ENCODE measurements at places on chromosomes 1 and 21.

- DNase-seq: no peak
Observed at GRCh38 chr1:209318181-209319056, 265.1 kb upstream of the CAMK1G start.

- no peak for DNase-seq
Observed at GRCh38 chr1:156578055-156578454, 1.5 kb upstream of the TTC24 start.

DNA sequence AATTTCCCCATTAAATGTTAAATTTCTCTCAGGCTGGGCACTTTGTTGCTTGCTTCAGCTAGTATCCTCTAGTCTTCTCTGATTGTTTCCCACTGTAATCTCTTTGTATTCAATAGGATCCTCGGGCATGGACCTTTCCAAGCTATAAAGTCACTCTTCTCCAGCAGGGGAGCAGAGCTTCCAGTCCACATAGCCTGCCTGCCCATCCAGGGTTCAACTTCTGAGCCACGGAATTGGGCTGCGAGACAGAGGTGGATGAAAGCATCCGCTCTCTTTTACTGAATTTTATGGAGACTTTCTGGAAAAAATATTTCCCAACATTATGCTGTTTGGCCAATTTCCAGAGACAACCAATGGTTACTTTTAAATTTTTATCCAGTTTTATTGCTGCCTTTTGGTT lies 1.1 kb upstream of the CFHR5 start:
- no peak for DNase-seq

- no peak for DNase-seq
Observed at GRCh38 chr1:51716746-51717145, 99.9 kb downstream of the OSBPL9 start.

GRCh38 chr1:30793209-30793608 lies 35.6 kb upstream of the LAPTM5 start:
- no peak for DNase-seq

GRCh38 chr21:34266351-34266750 lies 97.5 kb upstream of the KCNE2 start:
- no peak for DNase-seq

DNA sequence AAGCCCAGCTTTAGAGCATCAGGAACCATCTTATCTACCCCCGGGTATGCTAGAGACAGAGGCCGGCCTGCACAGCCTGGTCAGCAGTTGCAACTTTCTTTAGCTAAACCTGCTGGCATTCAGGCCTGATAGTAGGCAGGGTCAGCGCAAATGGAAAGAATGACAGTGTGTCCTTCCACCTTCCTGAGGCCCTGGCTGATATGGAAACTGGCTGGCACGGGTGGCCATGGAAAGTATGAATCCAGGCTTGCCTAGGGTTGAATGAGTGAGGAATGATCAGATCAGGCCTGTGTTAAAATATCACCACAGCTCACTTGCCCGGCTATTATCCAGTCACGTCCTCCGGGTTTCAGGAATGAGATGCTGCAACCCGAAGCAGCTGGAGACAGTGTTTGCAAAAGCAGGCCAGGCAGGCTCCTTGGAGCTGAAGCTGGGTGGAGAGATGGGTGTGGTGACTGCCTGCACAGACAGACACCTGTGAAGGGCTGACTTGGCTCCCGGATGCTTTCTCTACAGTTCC lies 34.7 kb downstream of the RCAN1 start:
- no peak for DNase-seq

DNA sequence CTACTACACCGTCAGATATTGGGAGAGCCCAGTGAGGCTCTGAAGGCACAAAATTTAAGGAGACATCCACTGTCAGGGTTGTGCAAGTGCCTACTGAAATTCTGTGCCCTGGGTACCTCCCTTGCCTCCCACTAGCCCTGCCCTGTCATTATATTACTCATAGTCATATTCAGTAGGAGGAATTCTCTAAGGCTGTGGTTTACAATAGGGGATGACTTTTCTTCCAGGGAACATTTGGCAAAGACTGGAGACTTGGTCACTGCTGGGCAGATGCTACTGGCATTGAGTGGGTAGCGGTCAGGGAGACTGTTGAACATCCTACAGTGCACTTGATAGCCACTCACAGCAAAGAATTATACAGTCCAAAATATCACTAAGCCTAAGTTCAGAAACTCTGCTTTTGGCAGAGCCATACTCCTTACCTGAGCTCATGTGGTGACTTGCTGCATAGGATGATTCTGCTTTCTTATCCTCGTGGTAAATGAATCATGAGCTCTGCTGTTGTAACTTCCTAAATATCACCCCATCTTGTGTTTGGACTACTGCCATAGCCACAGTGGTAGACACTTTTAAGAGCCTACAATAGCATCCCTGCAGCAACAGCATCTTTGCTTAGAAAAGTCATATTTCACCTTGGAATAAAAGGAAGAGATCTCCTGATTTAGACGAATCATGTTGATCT lies 563.4 kb upstream of the PLXNA2 start:
- DNase-seq: no peak

GRCh38 chr1:92853299-92853698 lies 21.5 kb downstream of the RPL5 start:
- no peak for DNase-seq

DNA sequence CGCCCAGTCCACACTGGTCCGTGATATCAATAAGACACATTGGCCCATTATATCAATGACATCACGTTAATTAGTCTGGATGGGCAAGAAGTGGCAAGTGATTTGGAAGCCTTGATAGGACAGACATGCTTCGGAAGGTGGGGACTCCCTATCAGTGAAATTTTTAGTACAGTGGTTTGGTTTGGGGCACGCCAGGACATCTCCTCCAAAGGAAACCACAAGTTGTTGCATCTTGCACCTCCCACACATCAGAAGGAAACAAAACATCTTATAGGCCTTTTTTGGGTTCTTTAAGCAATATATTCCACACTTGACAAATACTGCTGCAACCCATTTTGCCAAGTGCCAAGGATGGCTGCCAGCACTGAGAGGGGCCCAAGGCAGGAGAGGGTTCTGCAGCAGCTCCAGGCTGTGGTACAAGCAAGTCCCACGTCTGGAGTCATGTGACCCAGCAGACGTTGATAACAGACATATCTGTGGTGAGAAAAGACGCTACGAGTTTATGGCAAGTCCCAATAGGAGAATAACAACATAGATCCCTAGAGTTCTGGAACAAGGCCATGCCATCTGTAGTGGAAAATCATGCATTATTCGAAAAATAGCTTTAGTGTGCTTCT lies 95.3 kb upstream of the DISP3 start:
- no peak for DNase-seq

DNA sequence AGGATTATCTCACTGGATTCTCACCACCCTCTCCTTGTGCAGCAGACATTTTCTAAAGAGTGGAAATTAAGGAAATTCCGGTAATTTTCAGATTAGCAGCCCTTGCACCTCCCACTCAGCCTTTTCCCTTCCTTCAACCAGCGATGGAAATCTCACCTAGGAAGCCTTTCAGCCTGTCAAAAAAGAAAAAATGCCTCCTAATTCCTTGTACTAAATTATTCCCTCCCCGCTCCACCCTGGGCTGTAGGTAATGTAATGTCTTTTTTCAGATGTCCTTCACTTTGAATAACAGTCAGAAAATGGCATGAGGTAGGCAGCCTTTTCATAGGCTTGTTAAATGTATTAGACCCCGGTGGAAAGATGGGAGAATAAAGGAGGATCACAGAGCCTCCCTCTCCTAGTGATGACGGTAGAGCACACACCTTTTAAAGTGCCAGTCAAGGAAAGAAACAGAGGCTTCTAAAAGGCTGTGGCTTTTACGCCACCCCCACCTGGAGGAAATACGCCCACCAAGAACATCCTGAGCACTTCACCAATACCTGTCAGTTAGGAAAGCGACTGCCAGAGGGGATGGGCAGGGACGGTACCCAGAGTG lies 62.8 kb upstream of the NEK2 start:
- DNase-seq: no peak

DNA sequence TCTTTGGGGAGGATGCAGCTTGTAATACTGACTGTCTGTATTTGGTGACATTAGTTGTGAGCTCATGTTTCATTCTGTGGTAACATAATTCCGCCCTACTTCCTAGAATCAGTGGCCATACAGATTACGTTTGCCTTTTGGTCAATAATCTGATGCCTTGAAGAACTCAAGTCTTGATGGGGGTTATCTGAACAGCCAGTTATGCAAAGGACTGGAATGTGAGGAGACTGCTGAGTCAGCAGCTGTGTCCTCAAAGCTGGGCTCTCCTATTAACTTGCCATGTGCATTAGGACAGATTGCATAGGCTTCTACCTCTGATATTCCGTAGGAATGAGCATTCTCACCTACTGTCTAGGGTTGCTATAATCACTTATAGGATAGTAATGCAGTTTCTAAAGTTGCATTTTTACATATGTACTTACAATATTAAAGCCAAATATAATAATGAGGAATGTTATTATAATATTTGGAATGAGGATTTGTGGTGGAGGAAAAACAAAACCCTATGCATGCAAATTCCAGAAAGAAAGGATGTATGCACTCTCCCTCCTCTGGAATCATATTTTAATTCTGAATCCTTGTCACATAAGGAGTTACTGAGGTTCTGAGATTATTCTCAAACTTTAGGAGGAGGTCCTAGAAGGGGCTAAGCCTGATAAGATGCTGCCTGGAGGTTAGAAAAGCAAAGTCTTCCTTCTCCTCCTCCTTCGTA lies 116.0 kb downstream of the NOS1AP start:
- no peak for DNase-seq

DNA sequence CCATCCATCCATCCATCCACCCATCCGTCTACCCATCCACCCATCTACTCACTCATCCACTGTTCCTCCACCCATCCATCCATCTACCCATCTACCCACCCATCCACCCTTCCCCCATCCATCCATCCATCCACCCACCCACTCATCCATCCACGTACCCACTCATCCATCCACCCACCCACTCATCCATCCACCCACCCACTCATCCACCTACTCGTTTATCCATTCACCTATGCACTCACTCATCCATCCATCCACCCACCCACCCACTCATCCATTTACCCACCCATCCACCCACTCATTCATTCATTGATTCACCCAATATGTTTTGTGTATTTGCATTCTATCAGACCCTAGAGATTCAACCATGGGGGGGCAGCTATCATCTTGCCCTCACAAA lies 27.2 kb downstream of the TNFRSF8 start:
- no peak for DNase-seq

- no peak for DNase-seq
Observed at GRCh38 chr1:64766429-64766828, 21.6 kb downstream of the RAVER2 start.

GRCh38 chr21:44377201-44377921 lies 23.9 kb downstream of the TRPM2 start:
- DNase-seq: no peak

- no peak for DNase-seq
Observed at GRCh38 chr1:191541758-191542157, 616.5 kb upstream of the RGS18 start.

DNA sequence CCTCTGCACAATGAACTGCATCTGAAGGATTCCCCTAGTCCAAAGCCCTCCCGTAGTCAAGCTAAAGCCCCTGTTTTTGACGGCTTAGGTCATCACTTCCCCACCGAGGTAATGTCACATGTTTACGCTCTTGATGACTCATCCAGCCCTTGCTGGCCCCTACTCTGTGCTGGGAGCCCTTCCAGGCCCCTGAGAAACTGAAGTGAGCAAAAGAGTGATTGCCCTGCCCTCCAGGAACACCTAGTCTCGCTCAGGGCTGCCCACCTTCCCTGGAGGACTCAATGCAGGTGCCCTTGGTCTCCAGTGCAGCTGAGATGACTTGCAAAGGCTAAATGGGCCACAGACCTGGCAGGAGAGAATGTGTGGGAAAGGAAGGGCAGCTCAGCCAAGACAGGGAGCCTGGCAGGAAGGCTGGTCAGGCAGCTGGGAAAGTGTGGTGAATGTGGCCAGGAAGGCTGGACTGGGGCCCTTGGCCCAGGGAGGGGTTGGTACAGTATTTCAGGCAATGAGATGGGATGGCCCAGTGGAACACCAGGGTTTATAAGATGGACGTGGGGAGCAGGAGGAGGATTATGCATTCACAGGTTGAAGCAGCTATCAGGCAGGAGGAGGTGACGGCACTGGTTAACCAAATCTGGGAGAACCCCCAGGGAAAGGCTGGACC lies 345.6 kb downstream of the NPHP4 start:
- DNase-seq: no peak

- no peak for DNase-seq
Observed at GRCh38 chr1:181101581-181102226, 13.2 kb downstream of the IER5 start.

DNA sequence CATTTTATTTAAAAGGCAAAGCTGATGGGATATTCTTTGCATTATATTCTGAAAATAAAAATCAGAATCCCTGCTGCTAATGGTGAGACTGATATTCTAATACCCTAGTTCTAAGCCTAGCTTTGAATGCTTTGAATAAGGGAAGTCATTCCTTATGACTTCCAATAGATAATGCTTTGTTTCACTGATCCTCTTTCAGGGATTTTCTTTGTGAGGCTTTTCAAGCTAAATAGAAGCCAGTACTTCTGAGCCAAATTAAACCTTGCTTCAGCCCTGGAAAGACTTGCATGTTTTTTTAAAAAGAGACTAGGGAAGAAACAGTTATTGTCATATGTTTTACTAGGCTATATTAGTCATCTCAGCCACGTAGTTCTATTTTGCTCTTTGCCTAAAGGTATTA lies 68.5 kb upstream of the CACYBP start:
- no peak for DNase-seq

DNA sequence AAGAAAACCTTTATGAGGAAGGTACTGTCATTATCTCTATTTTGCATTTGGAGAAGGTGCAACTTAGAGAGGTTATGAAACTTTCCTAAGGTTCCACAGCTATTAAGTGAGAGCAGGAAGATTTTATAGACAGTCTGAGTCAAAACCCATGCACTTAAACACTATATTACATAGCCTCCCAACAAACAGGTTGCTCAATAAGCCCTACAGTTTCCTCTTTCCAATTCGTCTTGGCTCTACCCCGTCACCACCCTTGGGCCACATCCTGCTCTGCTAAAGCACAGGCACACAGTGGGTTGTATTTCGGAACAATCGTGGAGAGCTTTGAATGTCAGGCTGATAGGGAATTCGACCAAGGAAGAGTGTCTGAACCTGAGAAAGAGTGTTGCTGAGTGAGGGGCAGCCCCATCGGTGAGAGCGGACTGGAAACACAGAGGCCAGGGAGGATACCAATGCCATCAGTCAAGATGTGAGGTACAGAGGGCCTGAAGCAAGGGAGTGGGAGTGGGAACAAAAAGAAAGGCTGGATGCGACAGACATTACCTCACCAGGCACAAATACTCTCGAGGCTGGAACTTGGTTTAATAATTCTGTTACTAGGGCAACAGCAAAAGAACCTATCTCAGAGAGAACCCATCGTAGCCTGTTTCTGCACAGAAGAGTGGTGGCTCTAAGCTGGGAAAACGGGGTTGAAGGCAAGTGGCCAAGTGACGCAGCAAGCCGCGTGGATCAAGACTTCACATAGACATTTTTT lies 6.3 kb upstream of the LRRC52 start:
- DNase-seq: no peak

- no peak for DNase-seq
Observed at GRCh38 chr1:183218971-183219615, 33.0 kb downstream of the LAMC2 start.
